ENCODE measurements at places on chromosomes 4 and X.

DNA sequence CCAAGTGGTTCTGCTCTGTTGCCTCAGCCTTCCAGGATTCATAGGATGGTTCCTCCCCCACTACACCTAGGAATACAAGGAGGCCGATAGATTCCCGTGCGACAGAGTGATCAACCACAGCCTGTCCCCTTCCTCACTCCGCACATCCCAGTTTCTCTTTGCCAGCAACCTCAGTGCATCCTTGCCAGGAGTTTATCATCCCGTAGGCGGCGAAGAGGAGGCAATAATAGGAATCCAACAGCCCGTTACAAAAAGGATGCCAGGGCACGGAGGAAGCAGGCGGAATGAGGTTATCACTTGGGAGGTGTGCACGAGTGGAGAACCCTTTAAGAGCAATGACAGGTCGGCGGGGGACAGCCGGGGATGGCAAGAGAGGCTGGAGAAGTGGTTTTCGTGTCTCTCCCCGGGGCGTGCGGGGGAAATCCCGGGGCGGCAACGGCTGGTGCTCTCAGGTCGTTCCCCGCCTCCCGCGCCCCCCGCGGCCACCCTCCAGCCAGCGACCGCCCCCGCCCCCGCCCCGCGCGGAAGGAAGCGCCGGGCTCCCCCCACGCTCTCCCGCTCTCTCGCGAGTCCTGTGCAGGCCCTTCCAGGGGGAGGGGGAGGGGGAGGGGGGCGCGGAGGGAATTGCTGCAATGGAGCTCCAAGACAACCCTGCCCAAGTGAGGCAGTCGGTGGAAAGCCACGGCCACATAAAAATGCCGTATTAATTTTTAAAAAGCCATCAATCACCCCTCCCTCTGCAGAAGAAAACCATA is 1.6 kb downstream of the PPP3CA start:
- DNase-seq, result peak; percentile 60

- no peak for DNase-seq
These were observed 79.8 kb downstream of the ADAMTS3 start for GRCh38 chr4:72489267-72489666.

- DNase-seq, result no peak
These were observed 683.5 kb upstream of the GRIA3 start for GRCh38 chrX:122500556-122500955.

DNA sequence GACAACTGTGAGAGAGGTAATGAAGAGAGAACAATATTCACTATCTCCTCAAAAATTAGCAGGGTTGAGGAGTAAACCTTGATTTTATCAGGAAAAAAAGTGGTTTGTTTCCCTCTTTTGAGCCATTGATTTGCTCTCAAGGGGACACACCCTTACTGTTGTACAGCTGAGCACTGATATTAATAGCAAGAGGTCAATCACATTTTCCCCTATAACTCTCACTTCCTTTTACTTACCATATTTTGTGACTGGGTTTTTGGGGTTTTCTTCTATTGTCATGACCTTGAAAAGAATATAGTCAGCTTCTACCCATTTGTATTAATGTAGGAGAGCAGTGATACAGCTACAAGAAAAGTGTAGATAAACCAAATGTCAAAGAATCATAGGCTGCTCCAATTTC is 70.2 kb upstream of the LONRF3 start:
- no peak for DNase-seq

DNA sequence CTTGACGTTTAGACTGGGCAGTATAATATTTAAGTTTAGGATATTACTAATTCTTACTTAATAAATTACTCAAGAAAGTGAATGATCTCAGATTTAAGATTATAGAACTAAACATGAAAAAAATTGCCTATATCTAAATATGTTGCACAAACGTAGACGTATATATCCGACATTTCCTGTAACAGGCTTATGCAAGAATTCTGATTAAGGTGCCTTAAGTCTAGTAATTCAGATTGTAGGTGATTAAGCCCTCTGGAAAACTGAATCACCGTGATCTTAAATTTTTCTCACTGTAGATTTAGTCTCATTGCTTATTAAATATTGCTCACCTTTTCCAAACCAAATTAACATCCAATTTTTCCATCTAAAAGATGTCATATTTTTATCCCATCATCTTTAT is 24.0 kb downstream of the ATXN3L start:
- no peak for DNase-seq

DNA sequence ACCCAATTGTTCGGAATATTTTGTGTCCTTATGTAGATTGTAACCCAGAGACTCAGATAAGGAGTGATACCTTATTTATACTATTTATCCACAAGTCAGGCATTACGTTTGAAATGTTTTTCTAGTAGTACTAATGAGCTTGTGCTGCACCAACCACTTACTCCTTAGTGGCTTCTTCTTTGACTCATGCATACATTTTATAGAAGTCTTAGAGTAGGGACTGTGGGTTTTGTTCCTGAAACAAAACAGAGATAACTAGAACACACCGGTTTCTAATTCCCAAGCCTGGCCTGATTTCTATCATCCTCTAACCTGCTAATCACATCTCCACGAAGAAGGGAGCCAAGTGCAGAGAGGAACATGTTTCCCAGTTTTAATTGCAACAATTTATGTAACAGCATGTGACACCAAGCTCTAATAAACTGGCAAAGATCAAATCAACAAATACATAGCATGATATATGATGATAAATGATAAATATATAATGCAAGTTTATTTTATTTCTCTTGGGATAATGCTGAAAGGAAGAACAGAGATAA is 32.3 kb downstream of the MGARP start:
- no peak for DNase-seq

- DNase-seq, result no peak
These were observed 276.2 kb upstream of the KLF3 start for GRCh38 chr4:38387819-38388218.

DNA sequence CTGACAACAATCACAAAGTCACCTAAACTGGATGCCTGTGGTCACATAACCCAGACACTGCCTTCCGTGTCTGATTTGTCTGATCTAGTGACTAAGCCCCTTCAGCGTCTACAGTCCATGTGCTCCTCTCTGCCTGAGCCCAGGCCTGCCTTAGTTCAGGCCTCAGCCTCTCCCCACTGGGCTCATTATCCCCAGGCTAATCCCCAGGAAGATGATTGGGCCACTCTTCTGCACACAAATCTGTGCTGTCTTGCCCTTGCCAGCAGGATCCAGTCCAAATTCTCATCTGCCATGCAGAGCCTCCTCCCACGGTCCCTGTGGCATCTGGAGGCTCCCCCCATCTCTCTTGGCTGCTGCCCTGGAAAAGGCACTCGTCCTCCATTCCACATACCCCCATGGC is 96.5 kb downstream of the SLC2A9 start:
- no peak for DNase-seq

GRCh38 chr4:92060333-92060732 is 243.4 kb upstream of the GRID2 start:
- DNase-seq, result no peak

DNA sequence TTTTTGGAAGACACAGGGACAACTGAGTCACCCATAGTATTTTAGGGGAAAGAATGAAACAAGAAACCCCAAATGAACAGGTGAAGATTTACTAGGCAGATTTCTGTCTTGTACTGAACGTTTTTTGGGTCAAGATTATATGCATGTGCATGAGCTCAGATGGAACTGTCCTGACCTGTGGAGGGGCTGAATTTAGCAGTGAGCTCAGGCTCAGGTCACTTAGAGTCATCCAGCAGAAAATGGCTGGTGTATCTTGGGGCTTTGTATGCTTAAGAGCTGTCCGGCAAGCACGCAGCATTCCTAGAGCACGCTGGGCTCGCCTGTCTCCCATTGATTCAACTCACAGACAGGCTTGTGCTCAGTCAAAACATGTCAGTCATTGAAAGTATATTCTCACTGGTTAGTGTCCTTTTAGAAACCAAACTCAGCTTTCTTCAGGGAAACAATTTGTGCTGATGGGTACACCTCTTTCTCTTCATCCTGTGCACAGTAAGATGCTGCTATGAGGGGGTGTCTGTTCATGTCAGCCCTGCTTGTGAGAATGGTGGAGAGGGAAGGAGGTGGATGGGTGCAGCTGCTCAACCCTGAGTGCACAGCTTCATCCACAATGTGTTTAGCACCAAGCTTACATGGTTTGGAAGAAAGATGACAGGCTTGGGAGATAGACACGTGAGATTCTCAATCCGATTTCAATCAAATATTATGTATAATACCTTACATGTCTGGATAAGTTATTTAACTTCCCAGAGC is 47.5 kb upstream of the PDLIM3 start:
- DNase-seq, result no peak

DNA sequence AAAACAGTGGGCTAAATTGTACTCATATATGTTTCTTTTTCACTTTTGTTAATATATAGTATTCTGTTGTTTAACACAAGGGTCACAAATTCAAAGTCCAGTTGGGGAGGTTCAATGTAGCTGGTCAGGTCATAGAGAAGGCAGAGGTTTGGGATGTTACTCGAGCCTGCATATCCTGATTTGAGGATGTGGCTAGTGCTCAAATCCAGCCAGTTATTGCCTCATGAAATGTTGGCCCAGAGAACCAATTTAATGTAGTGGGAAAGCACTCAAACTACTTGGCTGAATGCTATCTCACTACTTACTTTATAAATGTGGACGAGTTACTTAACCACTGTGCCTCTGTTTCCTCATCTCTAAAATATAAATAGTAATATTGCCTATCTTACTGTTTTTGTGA is 12.5 kb downstream of the USO1 start:
- no peak for DNase-seq

DNA sequence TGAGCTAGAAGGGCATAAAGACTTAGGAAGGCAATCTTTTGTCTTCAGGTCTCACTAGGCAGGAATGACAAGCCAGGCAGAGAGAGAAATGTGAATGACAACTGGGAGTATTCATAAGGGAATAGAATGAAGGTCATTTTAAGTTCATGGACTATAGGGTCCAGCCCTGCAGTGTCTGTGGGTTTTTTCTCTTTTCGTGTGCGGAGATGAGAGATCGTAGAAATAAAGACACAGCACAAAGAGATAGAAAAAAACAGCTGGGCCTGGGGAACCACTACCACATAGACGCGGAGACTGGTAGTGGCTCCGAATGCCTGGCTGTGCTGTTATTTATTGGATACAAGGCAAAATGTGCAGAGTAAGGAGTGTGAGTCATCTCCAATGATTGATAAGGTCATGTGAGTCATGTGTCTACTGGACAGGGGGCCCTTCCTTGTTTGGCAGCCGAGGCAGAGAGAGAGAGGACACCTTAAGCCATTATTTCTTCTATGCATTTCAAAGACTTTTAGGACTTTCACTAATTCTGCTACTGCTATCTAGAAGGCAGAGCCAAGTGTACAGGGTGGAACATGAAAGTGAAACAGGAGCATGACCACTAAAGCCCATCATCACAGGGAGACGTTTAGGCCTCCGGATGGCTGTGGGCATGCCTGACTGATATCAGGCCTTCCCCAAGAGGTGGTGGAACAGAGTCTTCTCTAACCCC is 921.8 kb upstream of the PCDH10 start:
- no peak for DNase-seq

- no peak for DNase-seq
These were observed 22.8 kb upstream of the SPON2 start for GRCh38 chr4:1195109-1195671.

DNA sequence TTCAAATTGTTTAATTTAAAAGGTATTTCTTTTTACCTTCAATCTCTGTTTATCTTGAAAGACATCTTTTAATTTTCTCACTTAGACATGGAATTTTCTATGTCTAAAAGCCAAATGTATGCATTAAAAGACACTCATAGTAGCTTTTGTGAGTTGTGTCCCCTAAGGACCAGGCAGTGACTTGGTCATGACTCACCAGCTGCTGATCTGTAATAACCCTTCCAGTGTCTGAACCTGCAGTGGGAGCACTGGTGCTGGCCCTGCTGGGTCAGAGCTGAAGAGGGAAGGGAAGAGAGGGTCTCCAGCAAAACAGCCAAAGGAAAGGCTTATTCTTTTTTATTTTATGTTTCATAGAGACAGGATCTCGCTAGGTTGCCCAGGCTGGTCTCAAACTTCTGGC is 31.1 kb upstream of the SH3D19 start:
- DNase-seq, result no peak

GRCh38 chr4:89295415-89295927 is 12.1 kb downstream of the GPRIN3 start:
- DNase-seq, result no peak

- DNase-seq, result no peak
These were observed 11.1 kb upstream of the RS1 start for GRCh38 chrX:18682979-18683387.

DNA sequence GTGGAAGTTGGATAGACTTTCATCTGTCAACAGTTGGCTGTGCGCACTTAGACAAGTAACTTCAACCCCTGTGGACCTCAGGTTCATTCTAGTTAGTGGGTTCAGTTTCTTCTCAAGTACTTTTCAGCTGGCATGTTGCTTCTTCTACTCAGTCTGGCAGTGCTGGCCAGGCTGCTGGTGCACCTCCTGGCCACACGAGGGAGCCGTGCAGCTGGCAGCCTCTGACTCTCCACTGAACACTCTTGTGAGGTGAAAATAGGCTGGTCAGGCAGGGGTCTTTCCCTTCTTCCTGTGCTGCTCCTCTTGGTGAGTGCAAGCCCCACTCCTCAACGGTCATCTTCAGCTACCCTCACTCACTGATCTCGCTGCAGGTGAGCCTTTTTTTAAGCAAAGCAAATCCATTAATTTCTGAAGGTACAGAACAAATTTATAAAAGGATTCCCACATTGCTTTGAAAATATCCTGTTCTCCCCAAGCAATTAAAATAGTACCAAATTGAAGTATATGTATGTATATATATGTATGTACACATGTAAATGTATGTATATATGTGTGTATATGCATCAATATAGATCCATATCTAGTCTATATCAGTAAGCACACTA is 30.6 kb downstream of the LONRF3 start:
- DNase-seq, result peak; percentile 12

DNA sequence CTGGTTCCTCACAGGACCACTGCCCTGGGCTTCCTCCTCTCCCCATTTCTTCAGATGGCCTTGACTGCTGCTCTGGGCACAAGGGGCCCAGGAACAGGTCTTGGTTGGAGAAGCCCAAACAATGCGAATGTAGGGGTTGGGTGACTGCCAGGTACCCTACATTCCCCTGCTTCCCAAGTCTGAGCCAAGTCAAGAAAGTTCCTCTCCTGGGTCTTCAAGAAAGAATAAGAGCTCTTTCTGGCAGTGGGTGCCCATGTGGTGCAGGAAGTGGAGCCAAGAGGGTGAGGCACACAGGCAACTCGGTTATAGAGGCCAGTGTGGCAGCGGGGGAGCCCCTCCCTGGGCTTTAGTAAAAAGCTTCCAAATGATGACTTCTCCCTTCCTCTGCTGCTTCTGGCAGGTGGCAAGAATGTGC is 2.7 kb downstream of the SLC34A2 start:
- no peak for DNase-seq

GRCh38 chrX:83469551-83469950 is 38.5 kb upstream of the POU3F4 start:
- DNase-seq, result peak; percentile 27

DNA sequence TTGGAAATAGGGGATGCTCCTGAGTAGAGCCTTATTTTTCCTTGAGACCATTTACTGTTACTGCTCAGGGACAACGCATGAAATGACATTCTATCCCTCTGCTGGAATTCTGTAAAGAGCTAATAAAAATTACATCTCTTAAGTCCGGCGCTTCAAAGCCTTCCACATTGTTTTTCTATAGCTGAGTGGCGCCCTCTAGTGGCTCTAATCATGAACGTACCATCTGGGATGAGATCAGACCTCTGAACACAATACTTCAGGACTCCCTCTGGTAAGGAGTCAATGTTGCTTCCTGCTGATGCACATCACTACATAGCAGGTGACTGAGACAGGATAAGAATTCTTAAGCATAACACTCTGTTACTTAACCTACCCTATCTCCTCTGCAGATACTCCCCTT is 6.0 kb downstream of the HMGN5 start:
- peak; percentile 27 for DNase-seq
